Osteoblast (primary cell): ENCODE measurements at places on chromosomes 5 and 9. TPM values are rescaled to one million over a fixed set of nuclear protein-coding genes. Genes with fewer than 3 reads are reported as not detected.

Gene PDE6A
- total RNA-seq: under 0.01 TPM in 2 replicates

Gene CHSY3
- total RNA-seq: 12.3 and 12.4 TPM in 2 replicates

DNA sequence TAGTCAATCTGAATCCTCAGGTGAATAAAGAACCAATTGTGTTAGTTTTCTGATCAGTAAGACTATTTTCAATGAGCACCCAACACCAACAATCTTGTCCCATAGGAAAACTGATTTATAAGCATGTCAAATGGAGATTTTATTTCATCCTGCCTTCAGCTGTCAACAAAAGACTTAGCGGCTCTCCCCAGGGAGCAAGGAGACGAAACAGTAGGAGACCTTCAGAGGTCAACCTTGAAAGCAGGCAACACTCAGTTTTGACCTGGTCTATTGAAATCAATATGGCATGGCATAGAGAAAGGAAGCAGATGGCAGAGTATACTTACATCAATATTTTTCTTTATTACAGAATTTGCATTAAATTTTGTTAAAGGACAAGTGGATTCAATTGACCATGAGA, 34.1 kb downstream of the ZNF622 start:
- no peak overlapping the region for H3K4me3 ChIP-seq
- H3K4me1 ChIP-seq: no peaks in the 10 kb centered on the region
- H3K27ac ChIP-seq: no peak overlapping the region
- no peak for DNase-seq
- no peaks in the 10 kb centered on the region for H3K36me3 ChIP-seq

GRCh38 chr5:4584982-4585381, 555.1 kb upstream of the ADAMTS16 start:
- no peaks in the 10 kb centered on the region for H3K4me1 ChIP-seq
- H3K36me3 ChIP-seq: no peaks in the 10 kb centered on the region
- H3K27me3 ChIP-seq: no peaks in the 10 kb centered on the region
- no peak overlapping the region for H3K27ac ChIP-seq
- DNase-seq: no peak

DNA sequence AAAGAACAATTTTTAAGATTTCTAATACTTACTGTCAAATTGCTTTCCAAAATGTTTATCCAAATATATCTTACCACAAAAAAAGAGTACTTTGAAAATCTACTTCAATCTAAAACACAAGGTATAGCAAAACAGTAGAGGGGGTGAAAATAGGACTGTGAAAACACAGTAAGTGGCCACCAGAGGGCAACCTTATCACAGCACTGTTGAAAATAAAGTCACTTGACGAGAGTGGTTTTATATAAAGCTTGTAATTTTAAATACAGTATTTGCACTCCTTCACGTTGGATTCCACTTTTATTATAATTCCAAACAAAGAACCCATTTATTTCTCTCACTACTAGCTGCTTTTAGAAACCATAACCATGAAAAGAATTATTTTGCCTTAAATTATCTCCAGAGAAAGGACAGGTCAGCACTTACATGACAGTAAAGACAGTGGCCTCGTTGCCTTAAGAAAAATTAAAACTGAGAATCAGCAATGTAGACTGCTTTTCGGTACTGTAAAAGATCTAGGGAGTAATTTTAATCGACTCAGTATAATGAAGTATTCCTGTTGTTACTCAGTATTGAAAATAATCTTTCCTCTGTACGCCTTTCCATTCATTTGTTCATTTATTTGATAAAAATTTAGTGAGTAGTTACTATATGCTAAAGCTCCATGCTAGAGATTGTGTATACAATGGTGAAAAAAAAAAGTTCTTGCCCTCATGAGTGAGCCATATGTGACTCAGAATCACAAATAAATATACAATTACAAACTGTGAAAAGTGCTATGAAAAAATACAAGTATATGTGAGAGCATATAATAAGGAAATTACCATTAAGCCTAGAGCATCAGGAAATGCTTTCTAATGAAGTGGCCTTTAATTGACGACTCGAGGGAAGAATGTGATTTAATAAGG, 40.0 kb upstream of the CDK5RAP2 start:
- no peaks in the 10 kb centered on the region for H3K27me3 ChIP-seq
- H3K27ac ChIP-seq: no peak overlapping the region
- no peak overlapping the region for H3K4me3 ChIP-seq
- H3K36me3 ChIP-seq: no peaks in the 10 kb centered on the region

GRCh38 chr9:99680191-99680590, 141.5 kb upstream of the NR4A3 start:
- no peak overlapping the region for H3K27ac ChIP-seq
- H3K4me3 ChIP-seq: no peak overlapping the region
- H3K36me3 ChIP-seq: no peaks in the 10 kb centered on the region
- peak; percentile 86 for DNase-seq

DNA sequence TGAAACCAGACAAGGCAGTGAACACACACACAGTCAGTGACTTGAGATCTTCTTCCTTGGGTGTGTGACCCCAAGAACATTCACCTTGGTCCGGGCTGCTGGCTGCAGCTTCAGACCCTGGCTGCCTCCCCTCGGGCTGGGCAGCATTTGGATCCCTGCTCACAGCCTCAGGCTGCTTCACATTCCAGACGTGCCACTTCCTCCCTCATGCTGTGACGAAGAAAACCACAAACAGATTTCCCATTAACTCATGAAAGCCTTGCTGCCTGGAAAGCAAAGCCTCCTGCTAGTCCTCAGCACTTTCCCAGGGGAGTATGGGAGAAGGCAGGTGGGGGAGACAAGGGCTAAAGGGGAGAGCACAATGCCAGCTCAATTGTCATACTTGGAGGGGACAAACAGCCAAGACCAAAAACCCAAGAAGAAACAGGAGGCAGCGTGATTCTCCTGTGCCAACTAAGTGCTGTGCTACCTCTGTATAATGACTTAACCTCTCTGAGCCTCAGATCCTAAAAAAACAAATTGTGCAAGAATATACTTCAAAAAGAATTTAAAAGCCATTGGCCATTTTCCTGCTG, 594.6 kb upstream of the BRINP1 start:
- peaks cover 23% of the 10 kb centered on the region for H3K4me1 ChIP-seq
- H3K27me3 ChIP-seq: no peaks in the 10 kb centered on the region
- H3K36me3 ChIP-seq: no peaks in the 10 kb centered on the region
- peak overlapping the region; percentile 90 for H3K27ac ChIP-seq

- no peak overlapping the region for H3K4me3 ChIP-seq
- DNase-seq: peak; percentile 60
- H3K27ac ChIP-seq: no peak overlapping the region
Observed at GRCh38 chr9:133981958-133982681, 10.0 kb downstream of the VAV2 start.

DNA sequence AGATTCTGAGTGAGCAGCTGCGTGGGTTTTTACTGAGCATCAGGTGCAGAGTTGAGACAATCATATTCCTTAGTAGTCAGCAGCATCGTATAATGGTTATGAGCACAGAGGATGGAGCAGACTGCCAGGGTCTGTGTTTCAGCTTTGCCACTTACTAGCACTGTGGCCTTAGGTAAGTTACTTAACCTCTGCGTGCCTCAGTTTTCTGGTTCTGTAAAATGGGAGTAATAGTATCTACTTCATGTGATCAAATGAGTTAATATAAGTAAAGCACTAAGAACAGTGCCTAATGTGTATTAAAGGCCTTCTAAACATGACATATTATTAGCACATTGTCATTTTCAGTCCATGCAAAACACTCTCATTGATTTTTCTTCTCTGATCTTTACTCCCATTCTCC, 4.8 kb upstream of the BTF3 start:
- H3K4me1 ChIP-seq: peaks cover 15% of the 10 kb centered on the region
- no peak overlapping the region for H3K27ac ChIP-seq
- DNase-seq: no peak
- no peak overlapping the region for H3K4me3 ChIP-seq

DNA sequence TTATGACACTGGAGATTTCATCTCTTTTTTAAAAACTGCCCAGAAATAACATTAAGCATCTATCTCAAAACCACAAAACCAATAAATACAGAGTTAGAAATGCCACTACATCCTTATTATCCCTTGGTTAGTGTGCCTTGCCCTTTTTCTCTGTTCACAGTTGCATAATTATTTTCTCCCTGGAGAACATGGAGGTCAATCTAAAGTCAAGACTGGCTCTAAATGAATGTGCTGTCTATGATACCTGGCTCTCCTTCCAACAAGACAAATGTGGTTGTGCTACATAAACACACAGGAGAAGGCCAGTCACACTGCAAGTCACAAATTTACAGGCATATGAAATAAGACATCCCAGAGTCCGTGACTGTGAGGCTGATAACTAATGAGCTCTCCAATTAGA, 2.8 kb downstream of the FBN2 start:
- no peaks in the 10 kb centered on the region for H3K36me3 ChIP-seq
- no peak overlapping the region for H3K27ac ChIP-seq
- peaks cover 4% of the 10 kb centered on the region for H3K4me1 ChIP-seq
- H3K4me3 ChIP-seq: no peak overlapping the region
- peaks cover 7% of the 10 kb centered on the region for H3K27me3 ChIP-seq

DNA sequence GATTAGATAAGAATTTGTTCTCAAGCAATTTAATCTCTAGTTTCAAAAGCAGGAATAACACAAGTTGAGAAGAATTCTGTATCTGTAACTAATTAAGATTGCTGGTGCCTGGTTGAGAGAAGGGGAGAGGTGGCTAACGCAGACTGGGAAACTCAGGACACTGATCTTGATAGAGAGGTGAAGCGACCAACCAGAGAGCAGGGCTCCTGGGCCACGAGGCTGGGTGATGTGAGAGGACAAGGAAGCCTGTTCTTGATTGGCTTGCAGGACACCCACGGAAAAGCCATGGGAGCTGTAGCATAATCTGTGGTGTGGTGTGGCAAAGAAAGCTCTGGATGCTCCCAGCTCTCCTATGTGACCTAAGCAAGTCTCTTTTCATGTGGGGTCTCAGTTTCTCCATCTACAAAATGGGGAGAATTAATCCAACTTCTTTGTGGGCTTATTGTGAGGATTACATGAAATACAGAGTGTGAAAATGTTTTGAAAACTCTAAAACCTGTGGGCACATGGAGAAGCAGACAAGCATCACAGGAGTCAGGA, 594.1 kb upstream of the BRINP1 start:
- H3K27ac ChIP-seq: peak overlapping the region; percentile 90
- H3K27me3 ChIP-seq: no peaks in the 10 kb centered on the region
- peaks cover 19% of the 10 kb centered on the region for H3K4me1 ChIP-seq
- no peak overlapping the region for H3K4me3 ChIP-seq
- DNase-seq: peak; percentile 93

DNA sequence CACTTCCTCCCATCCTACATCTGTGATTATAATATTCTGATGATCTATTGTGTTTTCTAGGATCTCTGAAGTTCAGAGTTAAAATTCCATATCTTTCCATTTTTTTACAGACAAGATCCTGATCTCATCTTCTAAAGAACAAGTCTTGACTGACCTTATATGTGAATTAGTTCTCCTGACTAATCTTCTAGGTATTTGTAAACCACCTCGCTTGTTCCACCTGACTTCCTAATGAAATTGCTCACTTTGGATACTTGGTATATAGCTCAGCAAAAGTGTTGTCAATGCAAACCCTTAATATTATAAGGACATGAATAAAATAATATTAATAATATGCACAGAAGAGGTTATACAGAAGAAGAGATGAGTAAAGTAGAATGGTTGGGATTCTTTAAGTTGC, 68.2 kb upstream of the NR4A3 start:
- no peaks in the 10 kb centered on the region for H3K36me3 ChIP-seq
- H3K4me1 ChIP-seq: peaks cover 4% of the 10 kb centered on the region
- DNase-seq: no peak
